ENCODE measurements at places on chromosomes 12 and 14.

DNA sequence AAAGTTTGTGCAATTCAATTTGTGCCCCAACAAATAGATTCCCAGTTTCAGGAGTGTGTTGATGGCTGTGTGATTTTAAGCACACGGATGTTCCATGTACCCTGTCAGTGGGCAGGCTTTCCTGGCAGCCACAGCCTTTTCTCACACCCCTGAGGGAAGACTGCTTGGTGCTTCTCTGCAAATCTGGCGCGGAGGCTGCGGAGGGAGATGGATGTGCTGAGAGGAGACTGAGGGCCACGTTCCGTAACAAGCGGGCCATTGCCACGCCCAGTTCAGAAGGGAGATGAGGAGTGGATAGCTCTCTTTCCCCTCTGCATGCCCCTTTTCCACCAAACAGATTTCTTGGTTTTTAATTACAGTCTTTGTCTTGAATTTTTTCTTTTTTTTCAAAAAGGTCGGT, 89.1 kb downstream of the BEGAIN start:
- no peak for DNase-seq

DNA sequence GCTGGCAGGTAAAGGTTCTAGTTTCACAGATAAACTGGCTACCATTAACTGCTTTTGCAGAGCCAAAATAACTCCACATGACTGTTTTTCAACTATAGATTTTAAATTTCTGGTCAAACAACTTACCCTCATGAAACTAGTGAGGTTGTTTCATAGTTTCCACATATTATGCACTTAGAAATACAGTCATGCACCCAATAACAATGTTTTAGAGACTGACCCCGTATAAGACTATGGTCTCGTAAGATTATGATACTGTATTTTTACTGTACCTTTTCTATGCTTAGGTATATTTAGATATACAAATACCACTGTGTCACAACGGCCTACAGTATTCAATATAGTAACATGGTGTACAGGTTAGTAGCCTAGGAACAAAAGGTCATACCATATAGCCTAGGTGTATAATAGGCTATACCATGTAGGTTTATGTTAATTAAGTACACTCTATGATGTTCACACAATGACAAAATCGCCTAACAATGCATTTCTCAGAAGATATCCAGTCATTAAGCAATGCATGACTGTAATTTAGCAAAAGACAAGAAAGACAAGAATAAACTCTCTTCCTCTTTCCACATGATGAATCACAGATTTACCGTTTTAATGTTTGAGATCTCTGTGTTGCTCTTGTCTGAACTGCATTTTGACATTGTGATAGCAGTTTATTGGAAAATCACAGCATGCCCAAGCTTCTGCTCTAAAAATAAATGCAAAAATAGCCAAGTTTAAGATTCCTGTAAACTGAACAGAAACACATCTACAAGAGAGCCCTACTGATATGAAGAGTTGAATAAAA, 17.1 kb downstream of the DICER1 start:
- no peak for DNase-seq

GRCh38 chr14:75208843-75209242, 32.4 kb upstream of the TMED10 start:
- no peak for DNase-seq

GRCh38 chr12:98188650-98189077, 326.7 kb upstream of the TMPO start:
- DNase-seq = no peak

DNA sequence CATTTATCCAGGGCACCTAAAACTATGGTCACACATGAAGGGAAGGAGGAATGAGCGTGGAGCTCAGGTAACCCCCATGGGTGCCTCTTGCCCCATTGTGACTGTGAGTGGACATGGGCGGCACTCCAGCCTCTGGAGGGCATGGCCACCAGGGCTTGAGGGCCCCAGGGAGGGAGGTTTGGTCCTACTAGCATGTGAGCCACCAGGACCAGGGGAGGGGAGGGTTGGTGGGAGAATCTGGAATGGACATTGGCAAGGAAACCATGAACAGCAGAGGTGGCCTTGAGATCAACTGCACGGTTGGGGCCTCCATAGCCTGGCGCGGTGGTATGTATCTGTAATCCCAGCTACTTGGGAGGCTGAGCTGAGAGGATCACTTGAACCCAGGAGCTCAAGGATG, 623.6 kb downstream of the AACS start:
- DNase-seq = no peak

GRCh38 chr14:34488528-34488927, 26.5 kb upstream of the SPTSSA start:
- no peak for DNase-seq

DNA sequence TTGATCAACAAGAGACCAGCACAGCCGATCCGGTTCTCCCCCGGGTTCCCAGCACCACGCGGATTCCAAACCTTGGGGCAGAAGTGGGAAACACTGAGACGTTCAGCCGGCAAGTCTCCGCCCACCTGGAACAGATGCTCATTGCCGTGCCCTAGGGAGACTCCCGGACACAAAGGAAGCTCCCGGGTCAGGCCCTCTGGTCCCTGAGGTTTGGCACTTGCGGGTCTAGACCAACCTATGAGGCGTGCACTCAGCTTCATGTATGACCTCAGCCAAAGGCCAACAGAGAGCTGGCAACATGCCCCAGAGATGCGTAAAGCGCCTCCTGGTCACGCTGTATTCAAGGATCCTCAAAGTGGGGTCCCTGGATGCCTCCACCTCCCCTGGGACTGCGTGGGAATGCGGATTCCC, 2.5 kb downstream of the RIMBP2 start:
- no peak for DNase-seq
